ENCODE measurements at places on chromosomes 4 and X.
A peak's percentile ranks its signal among the peaks of the same experiment; 100 is the strongest.

- H3K27ac ChIP-seq, result no peak overlapping the region
- H3K36me3 ChIP-seq, result no peaks in the 10 kb centered on the region
- H3K4me3 ChIP-seq, result no peak overlapping the region
- no peaks in the 10 kb centered on the region for H3K27me3 ChIP-seq
These were observed 225.3 kb downstream of the PPP3CA start for GRCh38 chr4:101122019-101122418.

GRCh38 chrX:70762285-70762684, 146.2 kb downstream of the TEX11 start:
- DNase-seq, result no peak
- H3K36me3 ChIP-seq, result no peaks in the 10 kb centered on the region
- no peaks in the 10 kb centered on the region for H3K4me1 ChIP-seq
- H3K4me3 ChIP-seq, result no peak overlapping the region
- no peaks in the 10 kb centered on the region for H3K27me3 ChIP-seq
- no peak overlapping the region for H3K27ac ChIP-seq

GRCh38 chr4:5465529-5465928, 242.8 kb downstream of the EVC2 start:
- H3K27me3 ChIP-seq, result no peaks in the 10 kb centered on the region
- no peak for DNase-seq
- H3K36me3 ChIP-seq, result no peaks in the 10 kb centered on the region
- H3K4me1 ChIP-seq, result no peaks in the 10 kb centered on the region

DNA sequence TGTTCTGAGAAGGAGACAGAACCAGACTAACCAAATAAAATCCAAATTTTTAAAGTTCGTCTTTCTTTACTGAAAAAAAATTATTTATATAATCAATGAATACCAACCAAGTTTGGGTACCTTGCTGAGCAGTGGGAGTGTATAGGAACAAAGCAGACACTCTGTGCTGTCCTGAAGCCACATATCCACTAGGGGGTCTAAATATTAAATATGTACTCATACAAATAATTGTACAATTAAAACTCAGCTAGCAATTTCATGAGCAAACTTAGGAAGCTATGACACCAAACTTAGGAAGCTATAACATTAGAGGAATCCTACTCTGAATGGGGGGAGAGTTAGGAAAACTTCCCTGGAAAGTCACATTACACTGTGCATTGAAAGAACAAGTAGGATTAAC, 582.0 kb upstream of the EPHA5 start:
- no peaks in the 10 kb centered on the region for H3K27me3 ChIP-seq
- no peaks in the 10 kb centered on the region for H3K4me1 ChIP-seq
- H3K36me3 ChIP-seq, result no peaks in the 10 kb centered on the region
- H3K4me3 ChIP-seq, result no peak overlapping the region

DNA sequence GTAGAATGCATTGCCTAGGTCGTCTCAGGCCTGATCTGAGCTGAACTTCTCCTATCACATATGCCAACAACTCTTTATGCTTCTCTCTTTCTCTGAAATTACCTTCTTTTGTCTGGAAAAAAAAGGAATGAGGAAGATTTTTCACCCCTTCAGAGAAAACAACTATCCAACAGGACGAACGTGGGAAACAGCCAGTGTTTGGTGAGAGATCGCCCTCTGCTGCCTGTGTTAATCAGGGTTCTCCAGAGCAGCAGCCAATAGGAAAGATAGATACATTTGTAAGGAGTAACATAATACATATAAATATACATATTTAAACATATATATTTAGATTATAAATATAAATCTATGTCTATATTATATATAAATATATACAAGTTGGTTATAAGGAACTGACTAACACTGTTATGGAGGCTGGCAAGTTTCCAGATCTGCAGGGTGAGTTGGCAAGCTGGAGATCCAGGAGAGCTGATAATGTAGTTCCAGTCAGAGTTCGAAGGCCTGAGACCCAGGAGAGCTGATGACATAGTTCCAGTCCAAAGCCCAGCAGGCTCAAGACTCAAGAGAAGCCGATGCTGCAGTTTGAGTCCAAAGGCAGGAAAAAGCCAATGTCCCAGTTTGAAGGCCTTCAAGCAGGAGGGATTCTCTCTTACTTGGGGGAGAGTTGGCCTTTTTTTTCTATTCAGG, 13.3 kb downstream of the CETN2 start:
- peak; percentile 8 for DNase-seq
- H3K4me3 ChIP-seq, result no peak overlapping the region
- no peaks in the 10 kb centered on the region for H3K36me3 ChIP-seq
- H3K4me1 ChIP-seq, result no peaks in the 10 kb centered on the region

Measured in body of pancreas (tissue), 4 donors.